ENCODE measurements at places on chromosomes 11 and 22.

GRCh38 chr22:37336579-37336978, 54.3 kb downstream of the CYTH4 start:
- H3K4me1 ChIP-seq, result peaks cover 42% of the 10 kb centered on the region
- H3K36me3 ChIP-seq, result no peaks in the 10 kb centered on the region
- no peak for DNase-seq
- H3K27me3 ChIP-seq, result peaks cover 33% of the 10 kb centered on the region
- H3K27ac ChIP-seq, result no peak overlapping the region

- no peak overlapping the region for H3K27ac ChIP-seq
- peaks cover 4% of the 10 kb centered on the region for H3K27me3 ChIP-seq
- H3K4me1 ChIP-seq, result peaks cover 56% of the 10 kb centered on the region
- H3K4me3 ChIP-seq, result no peak overlapping the region
- peaks cover 15% of the 10 kb centered on the region for H3K36me3 ChIP-seq
Measured at GRCh38 chr11:27640954-27641353, 59.3 kb downstream of the BDNF start.

GRCh38 chr11:66874232-66874631, 17.4 kb downstream of the LRFN4 start:
- no peak overlapping the region for H3K27ac ChIP-seq
- no peaks in the 10 kb centered on the region for H3K36me3 ChIP-seq
- no peak for DNase-seq
- peaks cover 6% of the 10 kb centered on the region for H3K4me1 ChIP-seq
- no peaks in the 10 kb centered on the region for H3K27me3 ChIP-seq

DNA sequence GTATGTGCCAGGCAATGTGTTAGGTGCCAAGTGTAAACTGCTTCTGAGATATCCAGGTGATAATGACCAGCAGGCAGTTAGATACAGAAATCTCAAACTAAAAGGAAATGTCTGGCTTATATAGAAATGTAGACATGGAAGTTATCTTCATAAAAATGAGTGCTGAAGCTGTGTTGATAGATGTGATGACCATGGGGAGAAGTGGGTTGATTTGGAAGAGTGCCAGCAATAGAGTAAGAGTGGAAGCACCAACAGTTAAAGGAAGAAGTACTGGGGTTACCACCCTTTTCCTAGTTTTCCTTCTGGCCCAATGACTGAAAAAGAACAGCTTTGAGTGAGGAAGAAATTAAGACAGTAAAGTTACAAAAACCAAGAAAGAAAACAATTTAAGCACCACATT, 68.5 kb downstream of the C2CD3 start:
- DNase-seq, result no peak
- H3K27ac ChIP-seq, result no peak overlapping the region
- no peak overlapping the region for H3K4me3 ChIP-seq
- H3K36me3 ChIP-seq, result peaks cover 15% of the 10 kb centered on the region
- H3K4me1 ChIP-seq, result peaks cover 18% of the 10 kb centered on the region
- H3K27me3 ChIP-seq, result no peaks in the 10 kb centered on the region

DNA sequence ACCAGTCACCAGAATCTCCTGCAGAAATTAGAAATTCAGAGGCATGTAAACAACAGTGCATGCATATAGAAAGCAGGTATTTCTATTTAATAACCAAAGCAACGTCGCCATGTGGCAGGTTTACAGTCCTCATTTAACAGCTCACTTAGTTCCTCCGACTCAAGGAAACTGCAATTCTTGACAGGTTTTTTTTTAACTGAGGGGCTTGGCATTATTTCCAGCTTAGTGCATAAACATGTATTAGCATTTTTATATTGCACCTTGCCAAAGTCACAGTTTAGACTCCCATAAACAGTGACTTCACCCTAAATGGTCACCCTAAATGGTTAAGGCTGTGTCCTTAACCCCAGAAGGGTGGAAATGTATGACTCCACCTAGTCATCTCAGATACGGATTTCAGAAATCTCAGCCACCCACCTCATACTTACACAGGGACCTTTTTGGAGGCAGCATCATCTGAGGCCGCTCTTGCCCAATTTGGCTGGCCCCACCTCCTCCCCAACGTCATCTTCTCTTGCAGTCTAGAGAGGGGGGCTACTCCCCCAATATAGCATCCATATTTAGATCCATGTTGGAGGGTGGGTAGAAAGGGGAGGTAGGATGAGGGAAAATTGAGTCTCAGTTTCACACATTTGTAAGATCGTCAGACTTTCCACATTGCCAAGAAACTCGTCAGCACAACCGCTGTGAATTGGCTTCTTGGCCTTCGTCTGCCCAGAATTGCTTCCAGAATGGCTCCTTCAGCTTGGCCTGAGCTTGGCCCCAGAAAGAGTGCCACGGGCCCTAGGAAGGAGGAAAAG, 31.8 kb upstream of the SLC35C1 start:
- no peak for DNase-seq
- H3K27ac ChIP-seq, result no peak overlapping the region
- H3K36me3 ChIP-seq, result no peaks in the 10 kb centered on the region
- peaks cover 12% of the 10 kb centered on the region for H3K27me3 ChIP-seq
- H3K4me1 ChIP-seq, result no peaks in the 10 kb centered on the region

- H3K4me1 ChIP-seq, result no peaks in the 10 kb centered on the region
- H3K27ac ChIP-seq, result no peak overlapping the region
- no peaks in the 10 kb centered on the region for H3K36me3 ChIP-seq
- no peak overlapping the region for H3K4me3 ChIP-seq
- H3K27me3 ChIP-seq, result no peaks in the 10 kb centered on the region
- no peak for DNase-seq
Measured at GRCh38 chr11:99893811-99894210, 793.3 kb upstream of the ARHGAP42 start.

DNA sequence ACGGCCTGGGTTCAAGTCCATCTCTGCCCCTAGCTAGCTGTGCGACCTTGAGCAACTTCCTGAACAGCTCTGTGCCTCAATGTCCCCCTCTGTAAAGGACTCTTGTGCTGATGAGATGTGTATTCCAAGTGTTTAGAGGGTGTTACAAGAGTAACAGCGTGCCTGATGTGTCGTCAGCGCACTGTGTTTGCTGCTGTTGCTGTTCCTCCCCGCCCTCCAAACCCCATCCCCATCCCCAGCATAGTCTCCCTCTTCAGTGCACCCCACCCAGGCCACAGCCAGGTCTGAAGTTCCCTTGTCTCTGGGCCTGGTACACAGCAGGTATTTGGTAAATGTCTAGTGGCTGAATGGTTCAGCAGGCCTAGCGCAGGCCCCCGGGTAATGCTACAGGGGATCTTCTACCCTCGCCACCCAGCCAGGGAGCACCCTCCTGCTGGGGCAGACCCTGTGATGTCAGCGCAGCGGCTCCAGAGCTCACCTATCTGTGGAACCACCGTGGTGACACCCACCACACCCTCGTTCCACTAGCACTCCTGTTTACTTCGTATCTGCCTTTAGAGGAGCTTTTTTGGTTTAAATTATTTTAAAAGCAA, 10.3 kb downstream of the CBX7 start:
- no peak overlapping the region for H3K27ac ChIP-seq
- H3K27me3 ChIP-seq, result peaks cover 2% of the 10 kb centered on the region
- H3K4me3 ChIP-seq, result no peak overlapping the region

DNA sequence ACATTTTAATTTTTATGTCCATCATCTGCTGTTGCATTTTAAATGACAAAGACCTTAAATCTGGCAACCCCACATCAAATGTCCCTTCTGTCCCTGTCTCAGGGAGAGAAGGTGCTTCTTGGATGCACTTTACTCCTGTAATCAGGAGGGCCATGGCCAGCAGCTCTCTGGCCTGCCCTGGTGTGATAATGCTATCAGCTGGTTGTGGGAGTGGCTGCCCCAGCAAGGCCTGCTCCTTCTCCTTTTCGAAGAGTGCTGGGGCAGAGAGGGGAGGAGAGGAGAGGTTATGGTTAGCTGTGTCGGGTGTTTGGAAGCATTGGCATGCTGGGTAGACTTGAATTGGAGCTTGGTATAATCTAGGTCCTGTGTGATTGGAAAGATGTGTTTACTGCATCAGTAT, 12.8 kb downstream of the TNRC6B start:
- no peak for DNase-seq
- H3K27ac ChIP-seq, result peak overlapping the region; percentile 86
- H3K4me3 ChIP-seq, result no peak overlapping the region
- no peaks in the 10 kb centered on the region for H3K36me3 ChIP-seq

GRCh38 chr11:1224111-1224490, 1.2 kb downstream of the MUC5B start:
- peaks cover 3% of the 10 kb centered on the region for H3K4me1 ChIP-seq
- H3K4me3 ChIP-seq, result no peak overlapping the region
- H3K36me3 ChIP-seq, result no peaks in the 10 kb centered on the region
- no peak for DNase-seq
- H3K27ac ChIP-seq, result no peak overlapping the region
- no peaks in the 10 kb centered on the region for H3K27me3 ChIP-seq

- no peak overlapping the region for H3K27ac ChIP-seq
- no peak overlapping the region for H3K4me3 ChIP-seq
- peaks cover 20% of the 10 kb centered on the region for H3K4me1 ChIP-seq
- no peak for DNase-seq
- H3K27me3 ChIP-seq, result no peaks in the 10 kb centered on the region
Measured at GRCh38 chr22:46764779-46765485, 2.5 kb downstream of the TBC1D22A start.

- peak overlapping the region; percentile 95 for H3K27ac ChIP-seq
- H3K27me3 ChIP-seq, result no peaks in the 10 kb centered on the region
- H3K4me3 ChIP-seq, result peak overlapping the region; percentile 80
Measured at GRCh38 chr22:31344256-31344577, 1.9 kb downstream of the PATZ1 start.

- H3K27me3 ChIP-seq, result peaks cover 22% of the 10 kb centered on the region
- H3K4me3 ChIP-seq, result peak overlapping the region; percentile 93
- H3K36me3 ChIP-seq, result no peaks in the 10 kb centered on the region
- peaks cover 56% of the 10 kb centered on the region for H3K4me1 ChIP-seq
Measured at GRCh38 chr11:67267188-67268080, 1.2 kb downstream of the GRK2 start.

DNA sequence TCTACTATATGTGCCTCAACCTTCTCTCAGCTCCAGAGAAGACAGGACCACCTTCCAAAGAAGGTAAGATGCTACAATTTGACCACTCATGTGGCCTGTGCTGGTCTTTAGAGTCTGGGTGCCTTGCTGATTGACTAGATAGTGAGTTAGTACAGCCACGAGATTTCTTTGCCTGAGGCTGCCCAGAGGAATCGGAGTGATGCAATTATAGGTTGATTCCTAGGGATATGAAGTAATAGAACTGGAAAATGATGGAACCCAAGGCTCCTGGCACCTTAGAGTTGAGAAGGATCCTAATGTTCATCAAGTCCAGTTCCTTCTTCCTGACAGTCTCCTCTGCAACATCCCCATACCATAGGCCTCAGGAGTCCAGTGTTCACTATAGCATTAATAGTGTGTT, 46.5 kb upstream of the CCDC134 start:
- H3K27me3 ChIP-seq, result no peaks in the 10 kb centered on the region
- H3K4me3 ChIP-seq, result no peak overlapping the region
- no peak for DNase-seq
- H3K36me3 ChIP-seq, result no peaks in the 10 kb centered on the region
- peaks cover 14% of the 10 kb centered on the region for H3K4me1 ChIP-seq
- H3K27ac ChIP-seq, result no peak overlapping the region

GRCh38 chr11:130423541-130424142, 4.8 kb downstream of the ADAMTS8 start:
- peaks cover 5% of the 10 kb centered on the region for H3K36me3 ChIP-seq
- no peak for DNase-seq
- no peak overlapping the region for H3K4me3 ChIP-seq
- peaks cover 24% of the 10 kb centered on the region for H3K27me3 ChIP-seq

DNA sequence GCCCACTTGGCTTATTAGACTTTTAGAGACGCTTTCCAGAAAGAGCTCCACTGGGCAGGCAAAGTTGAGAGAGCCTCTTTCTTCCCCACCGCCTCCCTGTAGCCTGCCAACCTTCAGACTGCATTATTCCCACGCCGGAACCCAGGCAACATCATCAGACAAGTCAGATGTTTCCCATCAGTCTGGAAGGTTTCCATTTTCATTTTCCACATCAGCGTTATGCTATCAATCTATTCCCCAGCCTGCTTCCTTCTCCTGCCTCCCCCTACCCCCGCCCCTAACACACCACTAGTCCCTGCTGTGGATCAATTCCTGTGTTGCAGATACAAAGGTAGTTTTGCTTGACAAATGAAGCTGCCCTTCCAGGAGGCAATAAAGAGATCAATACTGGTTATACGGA, 184.8 kb downstream of the DSCAML1 start:
- no peak overlapping the region for H3K4me3 ChIP-seq
- no peak overlapping the region for H3K27ac ChIP-seq

DNA sequence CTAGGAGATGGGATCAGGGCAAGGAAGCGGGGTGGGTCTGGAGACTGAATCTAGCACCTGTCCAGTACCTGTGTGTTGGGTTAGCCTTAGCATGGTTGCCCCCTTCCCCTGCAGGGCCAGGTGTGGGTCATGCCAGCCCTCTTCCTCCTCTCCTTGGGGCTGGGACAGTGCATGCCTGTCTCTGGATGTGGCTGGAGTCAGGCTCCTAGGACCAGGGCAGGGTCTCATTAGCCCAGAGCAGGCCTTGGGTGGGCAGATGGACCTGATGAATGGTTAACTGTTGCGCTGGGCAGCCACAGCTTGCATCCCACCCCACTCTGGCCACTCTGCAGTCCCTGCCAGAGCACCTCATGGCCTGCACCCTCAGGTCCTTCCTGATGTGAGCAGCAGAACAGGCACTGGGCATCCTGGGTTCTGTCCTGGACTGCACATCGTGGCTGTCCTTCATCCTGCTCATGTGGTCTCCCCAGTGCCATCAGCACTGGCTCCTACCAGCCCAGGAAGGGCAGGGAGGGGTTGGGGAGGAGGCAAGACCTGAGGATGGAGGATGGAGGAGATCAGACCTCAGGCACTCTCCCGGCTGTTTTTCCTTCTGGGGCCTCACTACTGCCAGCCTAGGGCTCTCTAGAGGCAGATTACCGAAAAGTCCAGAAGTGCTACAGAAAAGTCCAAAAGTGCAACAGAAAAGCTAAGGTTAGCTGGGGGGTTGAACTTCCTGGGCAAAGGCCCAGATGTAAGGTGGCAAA, 12.8 kb upstream of the CHRM1 start:
- H3K4me3 ChIP-seq, result no peak overlapping the region
- H3K27ac ChIP-seq, result no peak overlapping the region
- H3K27me3 ChIP-seq, result peaks cover 12% of the 10 kb centered on the region
- peaks cover 8% of the 10 kb centered on the region for H3K36me3 ChIP-seq
- peaks cover 8% of the 10 kb centered on the region for H3K4me1 ChIP-seq

- peaks cover 22% of the 10 kb centered on the region for H3K27me3 ChIP-seq
- peaks cover 17% of the 10 kb centered on the region for H3K4me1 ChIP-seq
- H3K27ac ChIP-seq, result no peak overlapping the region
- no peak overlapping the region for H3K4me3 ChIP-seq
- peak; percentile 49 for DNase-seq
- no peaks in the 10 kb centered on the region for H3K36me3 ChIP-seq
Measured at GRCh38 chr22:23514322-23515038, 65.6 kb downstream of the IGLL1 start.

- no peak overlapping the region for H3K27ac ChIP-seq
- no peaks in the 10 kb centered on the region for H3K36me3 ChIP-seq
- H3K27me3 ChIP-seq, result no peaks in the 10 kb centered on the region
- DNase-seq, result no peak
- no peak overlapping the region for H3K4me3 ChIP-seq
Measured at GRCh38 chr11:74006743-74007304, 2.1 kb downstream of the UCP3 start.

GRCh38 chr11:61791737-61792309, 576 bp downstream of the TMEM258 start:
- H3K4me3 ChIP-seq, result peak overlapping the region; percentile 94
- peak; percentile 35 for DNase-seq
- H3K27me3 ChIP-seq, result no peaks in the 10 kb centered on the region
- peaks cover 42% of the 10 kb centered on the region for H3K36me3 ChIP-seq
- H3K27ac ChIP-seq, result peak overlapping the region; percentile 100
- H3K4me1 ChIP-seq, result peaks cover 15% of the 10 kb centered on the region
